ENCODE measurements at places on chromosomes 3 and 15.

DNA sequence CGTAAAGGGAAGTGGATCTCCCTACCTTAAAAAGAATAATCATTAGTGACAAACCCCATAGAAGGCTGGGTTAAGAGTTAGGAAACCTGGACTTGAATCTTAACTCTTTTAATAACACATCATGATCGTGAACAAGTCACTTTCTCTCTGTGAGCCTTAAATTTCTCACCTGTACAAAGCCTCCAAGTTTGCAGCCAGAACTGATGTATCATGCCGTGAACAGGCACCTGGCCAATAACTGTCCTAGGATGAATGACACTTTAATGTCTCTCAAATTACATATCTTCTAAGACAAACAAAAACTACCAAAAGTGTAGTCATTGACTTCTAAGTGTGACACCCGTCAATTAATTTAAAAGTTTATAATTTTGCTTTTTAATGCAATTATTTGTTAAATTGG is 3.9 kb downstream of the UPK1B start:
- peak; percentile 34 for ATAC-seq

DNA sequence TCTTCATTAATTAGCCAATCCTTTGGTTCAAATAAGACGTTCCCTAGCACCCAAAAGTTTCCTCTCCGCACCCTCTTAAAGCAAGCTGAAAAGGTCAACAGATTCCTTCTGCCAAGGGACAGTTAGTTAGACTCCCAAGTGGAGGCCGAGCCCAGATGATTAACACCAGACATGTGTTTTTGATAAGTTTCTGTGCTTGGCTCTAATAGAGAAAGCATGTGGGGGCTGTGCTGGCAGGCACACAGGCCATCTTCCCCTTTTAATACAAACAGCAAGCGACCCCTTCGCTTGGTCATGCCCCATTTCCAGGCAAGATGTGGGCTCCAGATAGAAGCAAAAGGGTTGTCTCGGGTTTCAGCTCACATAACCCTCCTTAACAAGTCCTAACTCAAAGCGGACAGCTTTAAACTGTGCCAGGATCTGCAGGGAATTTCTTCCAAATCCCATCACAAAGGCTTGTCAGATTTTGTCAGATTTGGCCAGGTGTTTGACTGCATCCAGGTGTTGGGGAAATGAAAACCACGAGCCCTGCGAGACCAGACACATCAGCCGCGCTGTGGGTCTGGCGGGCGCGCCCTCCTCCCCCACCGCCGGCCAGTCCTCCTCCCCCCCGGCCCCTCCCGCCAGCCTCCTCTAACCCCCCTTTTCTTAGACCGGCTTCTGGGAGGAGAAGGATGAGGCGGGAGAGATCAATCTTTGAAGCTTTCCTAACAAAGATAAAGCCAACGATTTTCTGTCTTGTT is 3.3 kb downstream of the HES1 start:
- no peak for ATAC-seq

- ATAC-seq, result no peak
Observed at GRCh38 chr3:144942838-144943197, 971.2 kb downstream of the DIPK2A start.

DNA sequence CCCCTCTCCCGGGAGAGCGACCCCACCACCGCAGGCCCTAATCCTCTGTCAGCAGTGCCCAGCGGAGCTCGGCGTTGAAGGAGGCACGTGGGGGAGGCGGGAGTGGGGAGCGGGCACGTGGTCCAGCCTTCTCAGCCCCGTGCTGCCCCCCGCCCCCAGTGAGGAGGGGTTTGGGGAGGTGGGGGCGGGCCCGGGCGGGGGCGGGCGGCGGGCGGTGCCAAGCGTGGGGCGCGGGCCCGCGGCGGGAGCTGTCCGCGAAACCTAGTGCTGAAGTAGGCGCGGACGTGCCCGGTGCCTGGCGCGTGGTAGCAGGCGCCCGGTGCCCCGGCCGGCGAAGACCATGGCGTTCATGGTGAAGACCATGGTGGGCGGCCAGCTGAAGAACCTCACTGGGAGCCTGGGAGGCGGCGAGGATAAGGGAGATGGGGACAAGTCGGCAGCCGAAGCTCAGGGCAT is at the start of gene CPLX3:
TSS of gene CPLX3 (plus strand) at position 264 of the 456 bp plus-strand sequence. CDS start at position 341, 77 bp downstream.
- ATAC-seq, result peak; percentile 30

GRCh38 chr3:143239031-143239430 is 119.5 kb downstream of the CHST2 start:
- ATAC-seq, result no peak

GRCh38 chr3:4928277-4928789 is 50.9 kb upstream of the BHLHE40 start:
- no peak for ATAC-seq

GRCh38 chr3:157429708-157430107 is 6.9 kb upstream of the PTX3 start:
- no peak for ATAC-seq

DNA sequence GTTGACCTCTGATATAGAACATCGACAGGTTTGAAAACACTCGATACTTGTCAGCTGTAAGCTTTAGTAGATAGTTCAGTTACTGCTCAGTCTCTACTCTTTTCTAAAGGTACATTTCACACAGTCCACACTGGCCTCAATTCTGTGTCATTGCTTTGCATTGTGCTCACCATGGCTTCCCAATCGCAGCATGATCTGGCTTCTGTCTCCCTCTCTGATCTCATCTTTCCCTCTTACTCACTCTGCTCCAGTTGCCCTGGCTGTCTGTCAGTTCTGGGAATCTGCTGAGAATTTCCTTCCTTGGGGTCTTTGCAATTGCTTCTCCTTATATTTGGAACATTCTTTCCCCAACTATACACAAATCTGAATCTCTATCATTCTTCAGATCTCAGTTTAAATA is 80.6 kb downstream of the GTF2E1 start:
- no peak for ATAC-seq

- no peak for ATAC-seq
Observed at GRCh38 chr3:55622733-55623132, 135.6 kb upstream of the WNT5A start.

- ATAC-seq, result no peak
Observed at GRCh38 chr15:81334768-81335435, 11.0 kb upstream of the STARD5 start.

DNA sequence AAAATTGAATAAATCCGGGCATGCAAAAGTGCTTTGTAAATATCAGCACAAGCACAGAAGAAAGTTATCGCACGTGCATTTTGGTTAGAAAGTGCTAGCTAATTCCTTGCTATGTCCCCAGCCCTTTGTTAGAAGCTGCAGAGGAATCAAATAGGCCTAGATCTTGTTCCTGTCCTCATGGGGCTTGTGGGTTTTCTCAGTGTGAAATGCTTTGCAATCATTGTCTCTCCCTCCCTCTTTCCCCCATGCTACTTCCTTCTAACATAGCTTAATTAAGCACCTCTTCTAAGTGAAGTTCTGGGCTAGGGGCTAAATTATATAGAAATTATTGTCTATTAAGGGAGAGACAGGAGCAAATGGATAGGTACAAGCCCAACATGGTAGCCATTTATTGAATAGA is 271.7 kb downstream of the RPLP1 start:
- ATAC-seq, result no peak

GRCh38 chr15:75928680-75929608 is 25.3 kb downstream of the FBXO22 start:
- no peak for ATAC-seq

GRCh38 chr3:149523512-149524299 is 49.2 kb downstream of the TM4SF4 start:
- ATAC-seq, result no peak

DNA sequence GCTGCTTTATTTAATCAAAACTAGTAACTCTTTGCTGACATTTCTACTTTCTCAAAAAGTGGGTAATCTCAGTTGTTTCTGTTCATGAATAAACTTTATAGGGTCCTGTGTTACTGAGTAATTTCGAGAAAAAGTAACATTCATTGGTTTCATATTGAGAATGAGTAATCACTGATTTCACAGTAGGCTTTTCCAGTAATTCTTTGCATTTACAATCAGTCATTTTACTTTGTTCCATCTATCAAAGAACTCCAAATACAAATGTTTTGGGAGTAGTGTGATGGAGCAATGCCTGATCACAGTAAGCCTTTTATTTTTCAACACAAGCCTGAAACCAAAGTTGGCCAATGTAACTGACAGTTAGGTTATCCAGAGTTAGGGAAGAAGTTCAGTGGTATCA is 353.6 kb downstream of the ULK4 start:
- ATAC-seq, result no peak

- ATAC-seq, result no peak
Observed at GRCh38 chr15:68113751-68114150, 59.6 kb downstream of the PIAS1 start.

GRCh38 chr3:37107846-37108245 is 66.5 kb downstream of the LRRFIP2 start:
- ATAC-seq, result peak; percentile 69

DNA sequence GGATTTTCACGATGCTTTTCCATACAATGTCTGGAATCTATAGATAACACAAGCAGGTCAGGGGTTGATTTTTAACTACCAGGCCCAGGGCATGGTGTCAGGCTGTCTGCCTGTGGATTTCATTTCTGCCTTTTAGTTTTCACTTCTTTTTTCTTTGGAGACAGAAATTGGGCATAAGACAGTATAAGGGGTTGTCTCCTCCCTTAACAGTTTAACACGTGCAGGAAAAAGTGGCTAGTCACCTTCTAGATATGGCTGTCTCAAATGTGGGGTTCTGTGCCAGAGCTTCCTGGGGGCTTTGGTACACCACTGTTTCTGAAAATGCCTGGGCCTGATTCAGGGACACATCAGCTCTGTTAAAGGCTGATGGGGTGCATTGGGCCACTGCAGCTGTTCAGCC is 7.4 kb upstream of the ZNF589 start:
- ATAC-seq, result no peak

DNA sequence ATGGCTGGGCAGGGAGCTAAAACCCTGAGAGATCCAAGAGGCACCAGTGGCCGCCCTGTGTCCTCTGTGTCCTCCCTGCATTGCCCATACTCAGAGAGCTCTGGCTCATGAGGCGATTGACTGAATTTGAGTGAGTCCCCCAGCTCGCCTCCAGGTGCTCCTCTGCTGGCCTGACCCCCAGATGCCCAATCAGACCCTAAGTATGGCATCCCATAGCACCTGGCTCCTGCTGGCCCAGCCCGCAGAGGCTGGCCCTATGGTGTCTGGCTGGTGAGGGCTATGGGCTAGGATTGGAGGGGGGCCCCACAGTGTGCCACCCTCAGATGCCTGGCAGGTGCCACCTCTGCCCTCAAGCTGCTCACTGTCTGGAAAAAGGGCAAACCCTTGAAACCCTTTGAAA is 1.6 kb upstream of the TKT start:
- ATAC-seq, result no peak

DNA sequence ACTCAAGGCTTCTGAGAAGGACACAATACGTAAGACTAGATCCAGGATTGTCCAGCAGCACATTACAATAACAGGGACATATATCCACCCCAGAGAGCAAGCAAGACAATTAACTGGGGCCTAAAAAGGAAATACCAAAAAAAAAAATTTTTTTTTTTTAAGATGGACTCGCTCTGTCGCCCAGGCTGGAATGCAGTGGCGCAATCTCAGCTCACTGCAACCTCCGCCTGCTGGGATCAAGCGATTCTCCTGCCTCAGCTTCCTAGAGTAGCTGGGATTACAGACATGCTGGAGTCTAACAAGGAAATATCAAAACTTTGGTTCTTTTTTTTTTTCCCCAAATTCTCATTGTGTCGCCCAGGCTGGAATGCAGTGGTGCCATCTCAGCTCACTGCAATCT is 28.8 kb upstream of the IMPDH2 start:
- no peak for ATAC-seq

DNA sequence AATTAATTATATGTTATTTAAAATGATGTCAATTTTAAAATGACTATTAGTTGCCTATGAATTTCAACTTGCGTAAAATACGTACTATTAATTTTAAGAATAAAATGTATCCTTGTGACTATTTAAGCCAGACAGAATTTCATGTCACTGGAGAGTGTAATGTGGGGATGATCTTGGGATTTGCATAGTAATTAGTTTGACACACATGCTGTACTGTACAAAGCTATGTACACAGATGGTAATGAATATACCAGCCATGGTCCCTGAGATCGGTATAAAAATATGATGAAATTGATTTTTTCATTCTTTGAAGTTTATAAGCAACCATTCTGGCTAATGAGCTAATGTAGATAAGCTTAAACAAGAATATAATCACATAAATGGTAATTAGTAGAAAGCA is 134.4 kb upstream of the ROBO1 start:
- ATAC-seq, result no peak

DNA sequence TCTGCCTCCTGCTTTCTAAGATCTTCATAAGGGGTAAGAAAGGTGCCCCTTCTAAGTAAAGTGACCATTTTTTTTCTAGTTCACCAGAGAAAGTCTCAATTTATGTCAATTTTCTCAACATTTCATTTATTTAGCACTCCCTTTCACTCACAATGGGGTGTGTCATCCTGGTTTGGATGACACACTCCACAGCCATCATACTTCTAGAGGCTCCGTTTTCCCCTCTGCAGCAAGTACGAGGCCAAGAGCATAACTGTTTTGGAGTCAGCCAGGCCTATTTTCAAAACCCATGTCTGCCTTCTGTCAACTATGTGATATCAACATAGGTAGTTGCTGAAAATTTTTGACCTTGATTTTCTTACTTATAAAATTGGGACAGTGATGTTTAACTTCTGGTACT is 703.2 kb downstream of the NLGN1 start:
- ATAC-seq, result no peak

- no peak for ATAC-seq
Observed at GRCh38 chr15:57806003-57806402, 99.5 kb downstream of the POLR2M start.

DNA sequence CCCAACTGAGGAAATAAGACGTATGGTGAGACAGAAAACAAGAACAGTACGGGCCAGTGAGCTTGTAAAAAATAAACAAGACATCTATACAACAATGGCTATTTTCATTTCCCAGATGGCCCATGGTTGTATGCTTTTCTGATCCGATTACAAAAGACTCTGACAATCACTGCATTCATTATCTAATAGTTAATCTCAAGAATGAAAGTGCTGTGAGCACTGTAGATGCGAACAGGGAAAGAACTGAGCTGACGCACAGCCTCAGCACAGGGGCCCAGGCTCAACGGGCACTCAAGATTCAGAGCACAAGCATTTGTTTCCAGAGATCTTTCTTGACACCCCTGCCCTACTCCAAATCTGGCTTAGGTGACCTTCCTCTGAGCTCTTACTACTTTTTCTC is 6.9 kb downstream of the MTMR10 start:
- ATAC-seq, result no peak

DNA sequence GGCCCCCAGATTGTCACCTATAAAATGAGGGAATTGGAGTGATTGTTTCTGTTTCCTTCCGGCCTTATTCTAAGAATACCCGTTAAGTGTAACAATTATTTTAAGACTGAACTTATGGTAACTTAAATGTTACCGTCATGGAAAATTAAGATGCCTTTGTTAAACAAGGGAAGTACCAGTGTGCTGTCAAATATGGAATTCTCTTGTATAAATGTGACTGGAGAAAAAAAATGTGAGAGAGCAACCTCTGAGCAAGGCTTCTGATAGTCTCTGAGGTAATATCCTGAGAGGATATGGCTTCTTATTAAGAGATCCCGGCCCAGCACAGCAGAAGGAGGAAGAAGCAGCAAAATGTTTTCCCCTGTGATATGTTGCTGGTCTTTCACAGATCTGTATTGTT is 480.7 kb upstream of the ADAMTS9 start:
- no peak for ATAC-seq

Data from esophagus mucosa (tissue), 1 donor.